Stimulated activated CD8-positive, alpha-beta memory T cell treated with anti-CD3 and anti-CD28 coated beads, Interleukin-15, amount 100 ng/mL, for 48 hours (primary cell): ENCODE measurements at places on chromosomes 5 and 9.
A peak's percentile ranks its signal among the peaks of the same experiment; 100 is the strongest.

- no peak for DNase-seq
These were observed 277.6 kb downstream of the ZNF608 start for GRCh38 chr5:124468671-124469411.

DNA sequence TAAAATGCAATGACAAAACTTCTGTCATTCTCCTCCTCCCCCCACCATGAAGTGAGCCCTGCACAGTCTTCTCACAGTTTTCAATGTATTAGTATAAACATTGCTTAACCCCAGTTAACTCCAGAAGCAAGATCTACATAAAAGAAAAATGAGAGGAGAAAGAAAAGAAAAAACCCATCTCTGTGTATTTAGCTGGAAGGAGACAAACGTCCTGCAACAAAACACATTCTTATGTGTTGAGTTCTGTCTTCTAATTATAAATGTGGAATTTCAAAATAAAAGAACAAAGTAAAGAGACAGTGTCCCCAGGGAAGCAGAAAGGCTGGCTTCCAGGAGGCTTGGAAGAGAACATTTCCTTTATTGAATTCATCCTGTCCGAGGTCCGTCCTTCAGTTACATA, 491.9 kb upstream of the TUSC1 start:
- DNase-seq, result no peak

- DNase-seq, result no peak
These were observed 88.5 kb upstream of the TXNDC8 start for GRCh38 chr9:110426052-110426709.

DNA sequence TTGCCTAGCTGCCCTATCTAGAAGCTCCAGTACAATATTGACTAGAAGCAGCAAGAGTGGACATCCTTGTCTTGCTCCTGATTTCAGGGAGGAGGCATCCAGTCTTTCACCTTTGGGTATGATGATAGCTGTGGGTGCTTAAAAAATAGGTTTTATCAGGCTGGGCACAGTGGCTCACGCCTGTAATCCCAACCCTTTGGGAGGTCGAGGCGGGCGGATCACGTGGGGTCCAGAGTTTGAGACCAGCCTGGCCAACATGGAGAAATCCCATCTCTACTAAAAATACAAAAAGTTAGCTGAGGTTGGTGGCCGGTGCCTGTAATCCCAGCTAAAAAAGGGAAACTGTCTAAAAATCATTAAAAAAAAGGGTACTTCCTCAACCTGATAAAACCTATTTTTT, 2.0 kb upstream of the CAMSAP1 start:
- DNase-seq, result no peak

- DNase-seq, result no peak
These were observed at the start of gene PRLR for GRCh38 chr5:35230038-35230611. PRLR (minus strand) TSS chr5:35230487; CDS start chr5:35089620, 140,867 bp downstream.

- DNase-seq, result no peak
These were observed 9.6 kb downstream of the DCP2 start for GRCh38 chr5:112986224-112986623.

- peak; percentile 28 for DNase-seq
These were observed 547 bp downstream of the NIPBL start for GRCh38 chr5:36876965-36877666.

DNA sequence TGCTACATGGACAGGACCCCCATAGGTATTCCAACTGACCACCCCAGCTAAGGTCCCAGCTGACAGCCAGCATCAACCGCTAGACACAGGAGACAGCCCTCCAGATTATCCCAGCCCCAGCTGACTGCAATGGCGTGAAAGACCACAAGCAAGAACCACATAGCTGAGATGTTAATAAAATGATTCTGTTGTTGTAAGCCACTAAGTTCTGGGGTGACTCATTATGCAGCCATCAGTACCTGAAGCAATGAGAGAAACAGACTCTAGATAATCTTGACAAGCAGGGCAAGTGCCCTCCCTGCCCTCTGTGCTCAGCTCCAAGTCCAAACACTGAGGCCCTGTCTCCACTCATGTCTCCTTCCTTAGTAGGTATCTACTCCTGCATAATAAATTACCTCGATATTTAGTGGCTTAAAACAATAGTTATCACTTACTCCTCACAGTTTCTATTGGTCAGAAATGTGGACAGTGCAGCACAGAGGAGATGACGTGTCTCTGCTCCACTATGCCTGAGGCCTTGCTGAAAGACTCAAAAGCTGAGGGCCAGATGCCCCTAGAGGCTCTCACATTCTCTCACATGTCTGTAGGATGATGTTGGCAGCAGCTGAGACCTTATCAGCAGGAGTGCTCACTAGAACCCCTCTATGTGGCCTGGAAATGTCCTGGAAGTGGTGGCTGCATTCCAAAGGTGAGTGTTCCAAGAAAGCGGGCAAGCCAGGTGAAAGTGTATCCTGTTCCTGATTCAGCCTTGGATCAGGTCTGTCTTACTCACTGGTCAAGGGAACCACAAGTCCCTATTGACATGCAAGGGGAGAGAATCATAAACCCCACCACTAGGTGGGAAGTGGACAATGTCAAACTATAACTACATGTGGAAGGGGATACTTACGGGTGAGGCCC, 2.5 kb downstream of the MGAT1 start:
- no peak for DNase-seq

- DNase-seq, result no peak
These were observed 251.6 kb downstream of the ADGRV1 start for GRCh38 chr5:90810211-90810610.

DNA sequence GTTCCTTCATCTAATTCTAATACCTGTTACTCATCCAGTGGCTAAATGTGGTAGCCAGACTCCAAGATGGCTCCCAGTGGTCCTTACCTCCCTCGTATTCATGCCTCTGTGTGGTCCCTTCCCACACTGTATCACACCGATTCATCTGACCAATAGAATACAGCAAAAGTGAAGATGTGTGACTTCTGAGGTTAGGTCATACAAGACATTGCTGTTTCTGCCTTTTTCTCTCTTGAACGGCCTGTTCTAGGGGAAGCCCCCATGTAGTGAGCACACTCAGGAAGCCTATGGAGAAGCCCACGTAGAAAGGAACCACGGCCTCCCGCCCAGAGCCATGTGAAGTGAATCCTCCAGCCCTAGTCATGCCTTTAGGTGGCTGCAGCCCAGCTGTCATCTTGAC, 9.4 kb upstream of the C5 start:
- DNase-seq, result no peak

GRCh38 chr9:87519461-87519860, 21.8 kb downstream of the DAPK1 start:
- no peak for DNase-seq

DNA sequence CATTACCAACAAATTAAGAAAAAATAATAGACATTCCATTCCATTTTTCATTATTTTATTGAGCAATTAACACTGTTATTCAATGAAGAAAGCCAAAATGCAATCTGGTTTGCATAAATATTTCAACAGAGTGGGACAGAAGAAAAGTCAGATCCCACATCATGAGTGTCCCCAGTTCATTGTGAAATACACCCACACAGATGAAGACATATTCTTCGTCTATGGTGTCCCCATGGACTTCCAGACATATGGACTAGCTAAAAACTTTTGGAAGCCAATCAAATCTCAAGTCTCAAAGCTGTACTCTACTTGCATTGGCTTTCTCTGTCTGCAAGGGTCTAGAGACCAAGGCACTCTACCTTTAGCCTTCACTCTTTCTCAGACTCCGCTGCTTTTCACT, 194.3 kb downstream of the SEMA5A start:
- no peak for DNase-seq

- no peak for DNase-seq
These were observed 254.6 kb downstream of the ASTN2 start for GRCh38 chr9:117160254-117160653.

GRCh38 chr5:98414938-98415337, 358.5 kb upstream of the RGMB start:
- no peak for DNase-seq

- DNase-seq, result no peak
These were observed 701 bp upstream of the ZNF462 start for GRCh38 chr9:106862110-106862820.

DNA sequence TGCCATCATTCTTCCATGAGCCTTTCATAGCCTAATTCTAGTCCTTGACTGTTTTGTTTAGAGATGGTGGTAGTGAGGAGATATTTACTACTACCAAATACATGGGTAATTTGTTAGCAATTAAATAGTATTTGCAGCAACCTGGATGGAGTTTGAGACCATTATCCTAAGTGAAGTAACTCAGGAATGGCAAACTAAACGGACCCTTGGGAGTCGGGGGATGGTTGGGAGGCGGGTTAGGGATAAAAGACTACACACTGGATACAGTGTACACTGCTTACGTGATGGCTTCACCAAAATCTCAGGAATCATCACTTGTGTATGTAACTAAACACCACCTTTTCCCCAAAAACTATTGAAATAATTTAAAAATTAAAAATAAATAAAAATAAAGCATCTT, 809.2 kb upstream of the ZNF608 start:
- no peak for DNase-seq

- no peak for DNase-seq
These were observed 15.0 kb upstream of the SHB start for GRCh38 chr9:38083858-38084555.

DNA sequence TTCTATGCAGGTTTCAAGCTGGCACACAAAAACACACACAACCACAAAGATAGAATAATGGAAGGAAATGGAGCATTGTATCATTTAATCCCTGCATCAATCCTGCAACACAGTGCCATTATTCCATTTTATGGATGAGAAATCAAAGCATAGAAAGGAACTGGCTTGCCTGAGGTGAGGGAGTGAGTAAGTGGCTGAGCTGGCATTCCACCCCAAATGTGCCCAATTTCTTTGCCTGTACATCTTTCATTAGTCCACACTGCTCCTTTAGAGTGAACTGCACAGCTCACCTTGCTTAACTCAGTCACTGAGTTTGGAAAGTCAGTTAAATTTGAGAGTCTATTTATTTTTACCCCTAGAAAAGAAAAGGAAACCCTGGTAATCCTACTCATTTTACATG, 28.9 kb downstream of the ZNF366 start:
- DNase-seq, result no peak

DNA sequence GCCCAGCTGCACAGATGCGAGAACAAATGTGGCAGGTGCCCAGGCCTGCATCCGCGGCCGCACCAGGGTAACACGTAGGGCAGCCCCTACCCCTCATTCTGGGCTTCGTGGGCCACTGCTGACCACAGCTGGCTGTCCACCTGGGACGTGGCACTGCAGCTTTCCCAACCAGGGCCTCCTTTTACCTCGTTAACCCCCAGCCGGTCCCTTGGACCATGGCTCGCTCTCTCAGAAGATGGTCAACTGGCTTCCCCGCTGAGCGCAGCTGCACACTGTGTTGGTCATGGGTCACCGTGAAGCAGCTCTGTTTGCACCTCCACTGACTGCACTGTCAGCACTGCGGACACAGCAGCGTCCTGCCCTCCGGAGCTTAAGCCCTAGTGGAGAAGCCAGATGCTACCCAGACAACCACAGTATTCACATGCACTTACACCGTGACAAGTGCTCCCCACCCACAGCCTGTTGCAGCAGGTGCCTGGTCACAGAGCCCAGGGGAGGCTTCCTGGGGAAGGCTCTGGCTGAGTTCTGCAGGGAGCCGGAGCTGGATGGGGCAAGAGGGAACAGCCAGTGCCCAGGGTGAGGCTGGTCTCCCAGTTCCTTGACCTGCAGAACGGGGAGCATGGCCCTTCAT, 10.5 kb upstream of the PLEKHG4B start:
- no peak for DNase-seq

GRCh38 chr5:119339965-119340364, 15.9 kb upstream of the TNFAIP8 start:
- no peak for DNase-seq
